ENCODE measurements at places on chromosomes 13 and 19.

GRCh38 chr19:44740351-44740824 is 8.1 kb upstream of the BCL3 start:
- no peak for ATAC-seq

DNA sequence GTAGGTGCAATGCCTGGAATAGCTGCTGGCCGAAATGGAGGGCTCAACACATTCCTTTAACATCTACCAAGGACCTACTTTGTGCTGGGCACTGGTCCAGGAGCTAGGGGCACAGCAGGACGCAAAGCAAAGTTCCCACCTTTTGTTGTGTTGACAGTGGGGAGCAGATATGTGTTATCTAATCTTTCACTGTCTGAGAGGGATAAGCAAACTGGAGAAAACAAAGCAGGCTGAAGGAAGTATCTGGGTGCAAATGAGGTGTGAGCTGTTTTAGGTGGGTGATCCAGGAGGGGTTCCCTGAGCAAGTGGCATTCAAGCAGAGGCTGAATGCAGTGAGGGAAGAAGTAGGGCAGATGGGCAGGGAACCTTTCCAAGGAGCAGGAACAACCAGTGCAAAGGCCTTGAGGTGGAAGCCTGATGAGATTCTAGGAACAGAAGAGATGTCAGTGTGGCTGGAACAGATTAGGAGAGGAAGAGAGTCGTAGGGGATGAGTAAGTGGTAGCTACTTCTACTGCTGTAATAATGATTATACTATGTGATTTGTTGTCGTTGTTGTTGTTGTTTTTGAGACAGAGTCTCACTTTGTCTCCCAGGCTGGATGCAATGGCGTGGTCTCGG is 2.2 kb upstream of the PLAUR start:
- ATAC-seq, result no peak

- no peak for ATAC-seq
These were observed 97.4 kb downstream of the ARHGEF7 start for GRCh38 chr13:111212517-111212873.

DNA sequence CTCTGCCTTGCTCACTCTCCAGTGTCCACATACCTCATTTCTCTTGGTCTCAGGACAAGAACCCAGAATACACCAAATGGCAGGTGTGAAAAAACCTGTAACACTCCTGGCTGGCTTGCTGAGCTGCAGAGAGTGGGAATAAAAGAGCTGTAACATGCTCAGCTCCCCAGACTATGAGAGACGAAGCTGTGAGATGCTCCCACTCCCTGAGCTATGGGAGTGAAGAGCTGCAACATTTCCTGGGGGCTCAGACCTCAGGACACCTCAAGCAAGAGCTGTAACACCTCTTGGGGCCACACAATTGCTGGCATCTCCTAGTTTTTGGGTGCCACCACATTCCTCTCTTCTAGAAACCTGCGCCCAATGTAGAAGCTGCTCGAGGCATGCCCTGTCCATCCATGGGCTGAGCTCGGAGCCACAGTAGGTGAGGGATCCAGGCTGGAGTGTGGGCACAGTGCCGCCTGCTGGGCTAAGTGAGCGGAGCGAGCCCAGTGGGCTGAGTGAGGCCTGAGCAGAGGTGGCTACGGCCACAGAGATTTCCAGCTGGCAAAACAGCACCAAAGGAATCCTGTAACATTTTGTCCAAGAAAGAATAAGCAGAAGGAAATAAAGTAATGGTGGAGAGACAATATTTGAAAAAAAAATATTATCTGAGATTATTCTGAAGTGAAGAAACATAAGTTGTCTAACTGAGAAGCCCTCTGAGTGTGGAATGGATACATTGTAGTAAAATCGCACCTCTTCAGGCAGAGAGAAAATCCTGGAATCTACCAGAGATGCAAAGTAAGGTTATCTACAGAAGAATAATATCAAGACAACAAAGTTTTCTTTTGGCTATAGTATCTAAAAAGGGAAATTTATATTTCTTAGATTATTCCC is 186.2 kb upstream of the PCDH9 start:
- no peak for ATAC-seq

GRCh38 chr19:17081672-17082630 is 6.4 kb downstream of the MYO9B start:
- no peak for ATAC-seq

GRCh38 chr13:108326309-108326708 is 56.8 kb downstream of the TNFSF13B start:
- no peak for ATAC-seq

- no peak for ATAC-seq
These were observed 70.9 kb downstream of the DOCK9 start for GRCh38 chr13:98906746-98907502.

- ATAC-seq, result no peak
These were observed 11.6 kb upstream of the HTR2A start for GRCh38 chr13:46908501-46908900.

DNA sequence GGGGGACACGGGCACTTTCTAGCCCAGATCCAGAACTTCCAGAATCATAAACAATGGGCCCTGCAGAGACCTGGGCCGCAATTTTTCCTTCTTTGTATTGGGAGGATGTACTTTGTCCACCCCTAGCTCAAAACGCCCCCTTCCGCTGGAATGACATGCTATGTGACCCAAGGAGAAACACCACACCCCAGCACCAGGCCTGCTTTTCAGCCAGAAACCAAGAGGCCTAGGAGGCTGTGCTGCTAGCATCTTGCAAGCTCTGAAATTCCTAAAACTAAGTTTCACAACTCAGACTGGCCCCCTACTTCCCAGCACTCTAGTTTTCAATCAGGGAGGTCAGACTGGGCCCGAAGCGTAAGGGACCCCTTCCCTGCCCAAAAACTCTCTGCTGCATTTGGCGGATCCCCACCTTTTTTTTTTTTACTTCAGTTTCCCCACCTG is 538 bp downstream of the LSM4 start:
- no peak for ATAC-seq

DNA sequence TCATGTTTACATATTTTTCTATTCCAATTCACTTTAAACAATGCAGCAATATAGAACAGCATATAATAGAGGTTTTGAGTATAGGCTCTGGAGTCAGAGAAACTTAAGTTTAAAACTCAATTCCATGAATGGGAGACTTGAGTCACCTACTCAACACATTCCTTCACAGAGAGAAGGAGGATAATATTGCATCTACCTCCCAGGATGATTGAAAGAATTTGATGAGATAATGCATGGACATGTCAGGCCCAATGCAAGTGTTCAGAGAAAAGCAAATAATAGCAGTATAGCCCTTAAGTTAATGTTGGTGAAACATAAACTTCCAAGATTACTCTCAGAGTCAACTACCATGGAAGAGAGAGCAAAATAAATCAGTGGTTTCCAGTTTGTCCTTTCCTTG is 170.2 kb downstream of the DCLK1 start:
- ATAC-seq, result no peak

DNA sequence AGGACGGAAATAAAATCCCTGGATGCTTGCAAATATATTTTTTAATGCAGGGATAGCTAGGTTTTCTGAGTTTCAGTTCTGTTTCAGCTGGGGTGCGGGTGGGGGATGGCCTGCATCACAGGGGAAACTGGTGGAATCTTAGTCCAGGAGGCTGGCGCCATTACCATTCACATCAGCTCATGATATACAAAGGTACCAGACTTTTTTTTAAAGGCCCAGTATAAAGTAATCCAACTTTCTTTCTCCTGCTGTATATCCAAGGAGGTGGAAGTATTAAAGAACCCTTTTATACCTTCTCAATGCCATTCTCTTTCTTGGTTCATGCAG is 343.8 kb downstream of the KCNRG start:
- no peak for ATAC-seq

GRCh38 chr19:15128162-15128770 is 21.1 kb downstream of the SYDE1 start:
- ATAC-seq, result no peak

- no peak for ATAC-seq
These were observed 67.3 kb downstream of the ATP11A start for GRCh38 chr13:112756967-112757758.

DNA sequence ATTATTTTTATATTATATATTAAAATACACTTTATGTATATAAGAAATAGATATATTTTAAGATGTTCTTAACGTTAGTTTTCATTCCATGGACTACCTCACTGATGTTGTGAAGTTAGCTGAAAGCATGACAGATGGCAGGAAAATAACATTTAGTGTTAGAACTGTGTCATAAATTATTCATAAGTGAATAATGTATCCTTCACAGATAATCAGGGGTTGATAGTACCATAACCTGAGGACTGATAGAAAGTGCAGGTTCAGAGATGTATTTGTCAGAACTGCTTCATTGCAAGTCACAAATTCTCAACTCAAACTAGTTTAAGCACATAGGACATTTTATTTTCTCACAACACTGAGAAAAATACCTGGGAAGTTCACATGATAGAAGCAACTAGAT is 14.6 kb upstream of the DIAPH3 start:
- ATAC-seq, result no peak

GRCh38 chr13:45316338-45316737 is 24.6 kb downstream of the TPT1 start:
- ATAC-seq, result no peak

All from gastroesophageal sphincter (tissue), 4 donors.